ENCODE measurements at places on chromosomes 12 and 14.

DNA sequence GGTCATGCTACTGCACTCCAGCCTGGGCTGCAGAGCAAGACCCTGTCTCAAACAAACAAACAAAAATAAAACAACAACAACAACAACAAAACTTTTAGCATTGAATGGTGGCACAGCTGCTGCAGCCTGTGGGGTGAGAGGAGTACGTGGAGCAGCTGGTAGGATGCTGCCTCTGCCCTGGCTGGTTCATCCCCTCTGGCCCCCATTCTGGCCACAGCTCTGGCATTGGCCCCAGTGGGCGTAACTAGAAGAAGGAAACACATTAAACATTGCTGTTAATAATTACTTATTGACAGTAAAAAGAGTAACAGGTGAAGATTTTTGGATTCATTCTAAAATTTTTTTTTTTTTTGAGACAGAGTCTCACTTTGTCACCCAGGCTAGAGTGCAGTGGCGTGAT, 28.8 kb upstream of the C2CD5 start:
- no peak for DNase-seq

GRCh38 chr12:84763107-84763506, 149.5 kb downstream of the SLC6A15 start:
- DNase-seq, result no peak

DNA sequence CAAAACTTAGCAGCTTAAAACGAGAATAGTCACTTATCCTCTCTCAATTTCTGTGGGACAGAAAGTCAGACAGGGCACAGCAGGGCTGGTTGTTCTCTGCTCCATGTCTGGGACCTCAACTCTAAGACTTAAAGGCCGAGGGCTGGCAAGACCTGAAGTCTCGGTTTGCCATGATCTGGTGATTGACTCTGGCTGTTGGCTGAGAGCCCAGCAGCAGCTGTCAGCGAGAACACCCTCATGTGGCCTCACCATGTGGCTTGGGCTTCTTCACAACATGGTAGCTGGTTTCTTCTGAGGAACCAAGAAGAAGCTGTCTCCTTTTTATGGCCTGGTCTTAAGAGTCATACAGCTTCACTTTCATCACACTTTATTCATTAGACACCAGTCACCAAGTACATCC, 1.7 kb upstream of the VASH1 start:
- no peak for DNase-seq

DNA sequence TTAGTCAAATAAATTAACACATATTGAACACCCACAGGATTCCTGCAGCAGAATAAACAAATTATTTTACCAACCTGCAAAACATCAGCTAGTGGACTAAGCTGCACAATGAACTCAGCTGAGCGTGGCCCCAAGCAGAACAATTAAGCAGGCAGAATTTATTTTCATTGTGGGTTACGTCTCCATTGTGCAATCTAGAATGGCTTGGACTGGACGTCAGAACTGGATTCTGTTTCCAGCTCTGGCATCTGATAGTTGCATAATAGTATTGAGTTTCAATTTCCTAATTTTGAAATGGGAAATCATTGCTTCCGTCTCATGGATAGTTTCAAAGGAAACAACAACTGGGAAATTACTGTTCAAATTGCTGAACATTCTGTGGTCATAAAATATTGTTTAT, 35.5 kb upstream of the RERG start:
- DNase-seq, result no peak

- no peak for DNase-seq
These were observed 58.2 kb downstream of the SAMD4A start for GRCh38 chr14:54625112-54625511.

DNA sequence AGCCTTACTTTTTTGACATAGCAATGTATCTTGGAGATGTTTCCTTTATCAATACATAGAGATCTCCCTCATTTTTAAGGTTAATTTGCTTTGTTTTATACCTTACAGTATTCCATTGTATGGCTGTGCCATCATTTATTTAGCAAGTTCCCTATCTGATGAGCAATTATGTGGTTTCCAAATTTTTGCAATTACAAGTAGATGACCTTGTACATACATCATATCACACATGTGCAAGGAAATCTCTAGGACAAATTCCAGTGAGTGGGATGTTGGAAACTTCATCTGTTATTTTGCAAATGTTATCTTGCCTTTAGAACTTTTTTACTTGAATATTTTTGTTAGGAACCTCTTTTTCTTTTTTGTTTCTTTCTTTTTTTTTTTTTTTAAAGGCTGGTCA, 49.7 kb downstream of the DRAM1 start:
- DNase-seq, result no peak

GRCh38 chr14:71625175-71625574, 307.1 kb upstream of the RGS6 start:
- DNase-seq, result no peak

- DNase-seq, result peak; percentile 63
These were observed at the start of gene IL23A for GRCh38 chr12:56338308-56339157. IL23A (plus strand) TSS chr12:56338884; CDS start chr12:56339045, 161 bp downstream.

GRCh38 chr14:68956724-68957123, 22.4 kb downstream of the ACTN1 start:
- no peak for DNase-seq

DNA sequence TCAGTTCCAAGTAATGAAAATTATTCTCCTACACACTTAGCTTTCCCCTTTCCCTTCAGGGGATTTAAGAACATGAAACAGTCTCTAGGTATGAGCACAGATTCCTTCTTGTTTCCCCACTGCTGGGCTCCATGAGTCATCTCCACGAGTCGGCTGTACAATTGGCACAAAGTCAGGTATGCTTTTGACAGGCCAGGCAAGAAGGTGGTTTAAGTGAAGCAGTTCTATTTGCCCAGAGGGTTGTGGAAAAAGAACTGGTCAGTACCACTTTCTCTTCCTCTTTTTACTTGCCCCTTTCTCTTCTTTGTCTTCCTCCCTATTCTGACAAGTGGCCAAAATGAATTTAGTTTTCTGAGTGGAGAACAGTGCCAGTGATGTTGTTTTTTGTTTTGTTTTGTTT, 16.3 kb downstream of the DYNC1H1 start:
- DNase-seq, result peak; percentile 58

- DNase-seq, result no peak
These were observed 132.1 kb downstream of the AACS start for GRCh38 chr12:125197326-125197725.

GRCh38 chr12:122130150-122130549, 43.9 kb downstream of the IL31 start:
- DNase-seq, result no peak

DNA sequence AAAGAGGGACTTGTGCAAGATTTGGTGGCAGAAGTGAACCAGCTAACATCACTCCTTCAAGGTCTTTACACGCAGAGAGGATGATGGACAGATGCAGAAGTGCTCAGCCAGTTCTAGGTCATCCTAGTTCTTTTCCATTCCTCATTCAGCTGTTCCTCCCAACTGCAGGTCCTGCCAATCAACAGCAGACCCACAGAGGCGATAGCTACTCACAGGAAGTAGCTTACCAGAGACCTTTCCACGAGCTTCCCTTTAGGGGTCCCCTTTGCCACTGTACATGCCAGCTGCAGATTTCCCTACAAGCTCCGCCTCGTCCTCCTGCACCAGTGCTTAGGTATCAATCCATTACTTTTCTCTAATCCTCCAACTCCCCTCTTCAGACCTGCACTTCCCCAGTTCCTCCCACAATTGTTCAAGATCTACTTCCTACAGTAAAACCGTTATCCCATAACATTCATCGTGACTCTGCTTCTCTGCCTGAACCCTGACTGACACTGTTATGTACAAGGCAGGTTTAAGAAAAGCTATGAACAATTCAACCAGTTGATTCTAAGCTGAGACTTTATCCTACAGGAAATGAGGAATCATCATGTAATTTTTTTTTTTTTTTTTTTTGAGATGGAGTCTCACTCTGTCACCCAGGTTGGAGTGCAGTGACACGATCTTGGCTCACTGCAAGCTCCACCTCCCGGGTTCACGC, 22.5 kb downstream of the RECQL start:
- DNase-seq, result no peak

GRCh38 chr12:127685931-127686330, 581.0 kb upstream of the TMEM132C start:
- no peak for DNase-seq

DNA sequence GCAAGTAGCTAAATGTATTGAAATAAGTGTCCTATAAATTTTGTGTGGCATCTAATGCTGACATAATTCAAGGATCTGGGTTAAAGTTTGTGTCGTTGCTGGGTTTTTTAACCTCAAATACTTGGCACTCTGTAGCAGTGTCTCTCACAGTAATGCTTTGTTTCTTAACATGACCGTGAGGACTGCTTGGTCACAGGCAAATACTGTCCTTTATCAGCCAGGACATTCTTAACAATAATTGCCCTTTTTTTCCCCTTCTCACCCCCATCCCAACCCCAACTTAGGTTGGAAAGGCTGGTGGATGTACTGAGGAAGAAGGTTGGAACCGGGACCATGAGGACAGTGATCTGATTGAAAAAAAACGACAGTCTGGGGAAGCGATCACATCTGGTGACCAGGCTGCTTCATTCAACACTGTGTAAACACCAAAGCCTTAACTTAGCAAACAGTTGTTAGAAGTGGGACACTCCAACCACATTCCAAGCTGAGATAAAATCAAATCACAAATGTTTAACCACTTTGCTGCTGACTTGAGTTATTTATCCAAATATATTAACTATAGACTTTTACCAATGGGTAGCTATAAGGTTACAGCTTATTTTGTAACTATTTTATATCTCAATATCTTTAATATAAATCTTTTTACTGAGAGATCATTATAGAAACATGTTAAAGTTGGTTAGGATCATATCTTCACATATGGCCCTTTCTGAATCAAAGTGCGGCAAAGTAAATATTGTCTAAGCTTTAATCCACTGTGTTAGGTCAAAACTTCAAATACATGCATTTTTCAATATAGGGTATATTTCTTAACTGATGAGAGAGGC, 48.2 kb downstream of the FOXA1 start:
- DNase-seq, result no peak

- DNase-seq, result no peak
These were observed 22.6 kb upstream of the PAPOLA start for GRCh38 chr14:96479435-96480146.

- DNase-seq, result no peak
These were observed 32.7 kb upstream of the NAP1L1 start for GRCh38 chr12:76117067-76117691.

- no peak for DNase-seq
These were observed 84.3 kb upstream of the DIO3 start for GRCh38 chr14:101476916-101477553.

DNA sequence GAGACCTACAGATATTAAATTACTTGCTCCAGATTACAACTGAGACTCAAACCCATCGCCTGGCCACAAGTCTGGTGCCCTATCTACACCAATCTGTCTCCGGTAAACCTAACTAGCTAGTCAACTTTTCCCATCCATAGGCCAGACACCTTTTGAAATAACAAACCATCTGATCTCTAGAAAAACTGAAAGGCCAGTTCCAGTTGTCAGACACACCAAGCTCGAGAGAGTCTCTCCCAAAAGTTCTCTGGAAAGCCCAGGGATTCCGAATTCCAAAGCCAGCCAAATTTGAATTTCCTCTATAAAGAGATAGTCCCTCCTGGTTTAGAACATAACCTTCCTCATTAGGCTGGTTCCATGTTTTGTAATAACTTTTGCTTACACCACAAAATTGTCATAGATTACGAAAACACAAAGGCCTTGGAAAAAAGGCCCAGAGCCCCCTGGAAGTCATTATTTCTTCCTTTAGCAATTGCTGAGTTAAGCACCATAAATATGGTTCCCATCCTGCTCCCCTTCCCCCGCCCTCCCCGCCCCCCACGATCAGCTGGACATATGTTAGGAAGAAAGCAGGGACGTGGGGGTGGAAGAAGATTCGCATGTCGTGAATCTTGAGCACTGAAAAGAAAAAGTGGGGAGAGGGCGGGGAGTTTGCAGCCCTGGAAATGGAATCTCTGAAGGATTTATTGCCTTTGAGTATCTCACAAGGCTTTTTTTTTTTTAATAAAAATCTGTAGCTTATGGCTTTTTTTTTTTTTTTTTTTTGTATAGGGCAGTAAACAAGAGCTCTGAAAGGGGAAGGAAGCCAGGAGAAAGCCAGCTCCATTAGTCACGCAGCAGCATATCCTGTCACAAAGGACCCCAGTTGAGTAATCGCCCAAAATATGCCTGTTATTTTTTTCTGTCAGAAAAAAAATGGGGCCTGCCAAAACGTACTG, 110.4 kb downstream of the ZFP36L1 start:
- DNase-seq, result no peak

DNA sequence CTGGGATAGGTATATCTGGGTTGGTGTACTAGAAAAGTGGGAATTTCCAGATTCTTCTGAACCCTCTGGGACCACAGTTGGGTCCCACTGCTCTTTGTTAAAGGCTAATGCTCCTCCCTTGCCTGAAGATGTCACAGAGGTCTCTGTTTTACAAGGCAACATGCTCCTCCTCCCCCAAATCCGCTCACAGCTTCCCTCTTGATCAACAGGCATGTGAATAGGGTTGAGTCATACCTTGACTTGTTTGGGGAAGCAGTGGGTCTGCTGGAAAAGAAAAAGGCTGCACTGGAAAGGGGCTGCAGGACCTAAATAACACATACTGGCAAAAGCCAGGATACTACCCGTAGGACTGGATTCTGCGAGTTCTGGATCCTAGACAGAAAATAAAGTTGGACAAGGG, 165.4 kb upstream of the TMEM260 start:
- no peak for DNase-seq

- DNase-seq, result no peak
These were observed 3.0 kb downstream of the SELPLG start for GRCh38 chr12:108630481-108631207.

- no peak for DNase-seq
These were observed 2.1 kb downstream of the VRTN start for GRCh38 chr14:74350211-74350927.

- DNase-seq, result no peak
These were observed 121.6 kb upstream of the RTL1 start for GRCh38 chr14:101025131-101025530.

GRCh38 chr14:25006031-25006430, 43.9 kb downstream of the STXBP6 start:
- DNase-seq, result no peak

GRCh38 chr14:104817930-104818713, 17.2 kb downstream of the ZBTB42 start:
- DNase-seq, result no peak

GRCh38 chr12:1050059-1050707, 59.2 kb downstream of the ERC1 start:
- DNase-seq, result no peak

DNA sequence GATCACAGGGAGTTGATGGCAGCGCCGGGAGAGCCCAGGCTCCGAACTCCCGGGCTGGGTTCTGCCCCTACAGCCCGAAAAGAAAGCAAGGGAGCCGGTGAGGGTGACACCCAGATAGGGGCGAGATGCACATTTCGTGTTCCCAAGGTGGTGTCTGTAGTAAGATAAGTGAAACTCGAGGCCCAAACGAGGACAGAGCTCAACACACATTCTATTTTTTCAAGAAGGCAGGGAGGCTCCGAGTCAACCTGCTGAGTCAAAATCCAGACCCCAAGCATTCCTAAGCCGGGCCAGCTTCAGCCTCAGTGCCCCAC, 24.2 kb upstream of the YY1 start:
- DNase-seq, result no peak

DNA sequence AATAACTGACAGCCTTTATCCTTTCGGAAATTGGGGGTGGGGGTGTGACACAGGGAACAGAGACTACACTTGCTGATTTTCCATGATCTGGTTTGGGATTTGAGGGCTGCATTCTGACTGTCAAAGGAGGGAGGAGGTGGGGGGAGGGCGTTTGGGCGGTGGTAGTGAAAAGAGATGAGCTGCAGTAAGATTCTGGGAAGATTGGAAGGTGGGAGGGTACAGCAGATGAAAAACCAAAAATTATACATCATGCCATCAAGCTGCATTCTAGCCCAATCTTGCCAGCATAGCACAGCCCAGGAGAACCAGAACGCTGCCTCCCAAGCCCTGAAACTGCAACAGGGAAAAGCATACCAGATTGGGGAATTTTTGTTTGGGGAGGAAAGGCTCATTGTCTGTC, 2.4 kb downstream of the RND1 start:
- DNase-seq, result no peak
